Activated T-helper 2 cell treated with anti-CD3 and anti-CD28 coated beads, Interferon-gamma antibody, Interleukin-2, Interleukin-4, amounts not matched to agents 10 μg/mL and 5 μg/mL and 100 μg/mL, durations not matched to agents 14 hours and 24 hours and 36 hours (primary cell): ENCODE measurements at places on chromosomes 4 and X. TPM values are rescaled to one million over a fixed set of nuclear protein-coding genes. Genes with fewer than 3 reads are reported as not detected.

Gene DCLK2
- total RNA-seq, result 0.14 and 0.21 TPM in 2 replicates

Gene TMPRSS11D
- total RNA-seq, result not detected in 2 replicates

Gene HHIP
- total RNA-seq, result not detected in 2 replicates

Gene TRAM1L1
- total RNA-seq, result 0.09 TPM in 1 of 2 replicates, not detected in the other

Gene TMEM150C
- total RNA-seq, result not detected in 2 replicates

Gene FRMD7
- total RNA-seq, result not detected in 2 replicates

Gene CPZ
- not detected in 2 replicates for total RNA-seq

Gene RAB28
- total RNA-seq, result 17.4 and 19.3 TPM in 2 replicates

Gene CTAG1A
- total RNA-seq, result not detected in 2 replicates

Gene GPR50
- not detected in 2 replicates for total RNA-seq

Gene MAGEB17
- total RNA-seq, result not detected in 2 replicates
